Epithelial cell of proximal tubule (primary cell): ENCODE measurements at places on chromosomes 1 and 21. TPM values are rescaled to one million over a fixed set of nuclear protein-coding genes. Genes with fewer than 3 reads are reported as not detected.

The TLR5 gene
- under 0.01 and 0.12 TPM in 2 replicates for total RNA-seq

The COL16A1 gene
- 5.2 and 5.3 TPM in 2 replicates for total RNA-seq

The GPR25 gene
- total RNA-seq = 0.65 TPM in 1 of 2 replicates, not detected in the other

The PLEKHN1 gene
- 3.1 and 6.8 TPM in 2 replicates for total RNA-seq

The BSDC1 gene
- total RNA-seq = 56.7 and 61.1 TPM in 2 replicates

The C1orf87 gene
- 0.17 TPM in 1 of 2 replicates, not detected in the other for total RNA-seq

The AMPD1 gene
- not detected in 2 replicates for total RNA-seq

The PDZK1 gene
- 2.9 and 5.0 TPM in 2 replicates for total RNA-seq
